GM04503 (cell line): ENCODE measurements at places on chromosomes 2 and 18.

DNA sequence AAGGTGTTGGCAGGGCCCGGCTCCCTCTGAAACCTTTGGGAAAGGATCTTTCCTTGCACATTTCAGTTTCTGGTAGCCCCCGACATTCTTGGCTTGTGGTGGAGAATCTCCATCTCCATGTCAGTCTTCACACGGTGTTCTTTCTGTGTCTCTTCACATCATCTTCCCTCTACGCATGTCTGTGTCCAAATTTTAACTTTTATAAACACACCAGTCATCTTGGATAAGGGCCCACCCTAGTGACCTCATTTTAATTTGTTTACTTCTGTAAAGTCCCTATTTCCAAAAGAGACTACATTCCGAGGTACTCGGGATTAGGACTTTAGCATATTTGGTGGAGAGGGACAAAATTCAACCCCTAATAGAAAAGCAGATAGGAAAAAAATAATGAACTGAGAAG, 138.4 kb downstream of the GALNT3 start:
- DNase-seq: no peak

DNA sequence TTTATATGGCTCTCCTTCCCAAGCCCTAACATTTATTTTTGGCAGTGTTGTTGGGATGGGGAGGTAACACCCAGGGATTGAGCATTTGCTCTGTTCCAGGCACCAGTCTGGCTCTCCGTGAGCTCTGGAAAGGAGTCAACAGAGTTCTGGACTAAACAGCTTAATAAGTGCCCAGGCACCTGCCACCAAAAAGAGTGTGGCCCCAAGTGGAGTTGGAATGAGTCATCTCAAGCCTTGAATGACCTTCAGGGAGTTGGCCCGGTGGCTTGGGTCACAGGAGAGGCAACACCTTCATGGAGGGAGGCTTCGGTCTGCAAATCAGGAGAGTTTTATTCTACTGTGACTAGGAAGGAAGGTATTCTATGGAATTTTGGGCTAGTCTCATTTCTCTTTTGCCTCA, 203.2 kb downstream of the DLGAP1 start:
- DNase-seq: no peak

DNA sequence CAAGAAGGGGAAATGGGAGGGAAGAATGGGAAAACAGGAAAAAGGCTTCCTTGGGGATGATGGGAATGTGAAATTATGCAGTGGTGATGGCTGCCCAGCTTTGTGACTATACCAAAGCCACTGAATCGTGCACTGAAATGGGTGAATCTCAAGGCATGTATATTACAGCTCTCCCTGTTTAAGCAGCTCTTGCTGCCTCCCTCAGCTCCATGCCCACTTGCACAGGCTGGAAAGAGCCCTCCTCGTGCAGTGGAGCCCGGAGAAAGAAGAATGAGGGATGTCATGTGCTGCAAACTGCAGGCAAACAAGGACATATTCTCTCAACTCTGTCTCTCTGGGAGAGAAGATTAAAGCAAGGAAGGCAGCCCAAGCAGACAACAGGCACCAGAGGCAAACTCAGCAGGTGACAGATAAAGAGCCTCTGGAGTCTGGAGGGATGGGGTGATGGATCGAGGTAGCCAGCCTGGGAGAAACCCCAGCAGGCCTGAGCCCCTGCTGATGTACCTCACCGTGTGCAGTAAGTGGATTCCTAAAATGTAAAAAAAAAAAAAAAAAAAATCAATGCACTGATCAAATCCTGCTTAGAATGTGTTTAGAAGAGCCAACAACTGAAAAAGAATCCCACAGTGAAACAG, 62.4 kb upstream of the SLC66A3 start:
- DNase-seq: no peak

GRCh38 chr2:219128396-219128795, 32.2 kb downstream of the NHEJ1 start:
- no peak for DNase-seq

GRCh38 chr18:62863579-62864001, 148.2 kb downstream of the PHLPP1 start:
- DNase-seq: no peak

DNA sequence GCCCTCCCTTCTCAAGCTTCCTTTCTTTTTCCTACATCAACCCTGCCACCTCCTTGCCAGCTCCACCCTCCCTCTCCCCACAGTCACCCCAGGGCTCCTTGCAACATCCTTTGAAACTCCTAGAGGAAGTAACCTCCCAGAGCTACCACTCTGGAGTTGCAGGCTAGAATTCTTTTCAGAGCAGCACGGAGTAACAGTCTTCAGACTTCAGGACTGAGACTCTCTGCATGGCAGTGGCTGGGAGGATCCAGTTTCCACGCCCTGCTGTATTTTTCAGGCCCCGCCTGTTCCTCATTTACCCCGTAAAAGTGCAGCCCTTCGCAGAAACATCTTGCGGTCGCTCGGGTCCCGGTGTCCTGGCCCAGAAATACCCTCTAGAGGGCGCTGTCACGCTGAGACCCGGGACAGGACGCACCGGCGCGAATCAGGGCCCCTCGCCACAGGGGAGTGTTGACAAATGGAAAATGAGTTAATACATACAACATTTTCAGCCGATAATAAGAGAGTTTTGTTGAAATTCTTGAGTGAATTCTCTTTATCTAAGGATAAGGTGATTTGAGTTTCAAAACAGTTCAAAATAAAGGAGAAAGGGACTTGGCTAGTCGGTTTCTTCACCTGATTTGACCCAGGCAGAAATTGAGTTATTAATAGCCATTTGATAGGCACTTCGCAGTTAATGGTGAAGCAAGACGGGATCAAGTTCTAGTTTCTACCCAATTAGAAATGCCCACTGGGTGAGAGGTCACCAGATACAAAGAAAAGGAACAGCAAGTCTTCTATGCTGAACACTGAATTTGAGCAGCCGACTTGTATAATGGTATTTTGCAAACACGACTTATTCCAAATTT, 18.5 kb upstream of the NTSR2 start:
- no peak for DNase-seq

DNA sequence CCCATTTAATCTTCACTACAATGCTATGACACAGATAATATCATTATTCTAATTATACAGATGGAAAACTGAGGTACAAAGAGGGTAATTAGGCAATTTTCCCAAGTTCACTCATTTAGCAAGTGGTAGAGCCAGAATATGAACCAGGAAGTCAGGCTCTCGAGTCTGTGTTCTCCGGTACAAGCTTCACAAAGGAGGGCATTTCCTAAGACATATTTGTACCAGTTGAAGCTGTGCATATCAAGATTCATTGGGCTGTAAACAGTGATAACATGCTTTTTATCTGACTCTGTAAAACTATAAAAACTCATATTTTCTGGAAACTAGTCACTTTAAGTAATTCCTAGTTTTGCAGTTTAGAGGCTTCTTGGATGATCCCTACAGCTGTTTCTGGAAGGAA, 23.0 kb upstream of the CPS1 start:
- no peak for DNase-seq

DNA sequence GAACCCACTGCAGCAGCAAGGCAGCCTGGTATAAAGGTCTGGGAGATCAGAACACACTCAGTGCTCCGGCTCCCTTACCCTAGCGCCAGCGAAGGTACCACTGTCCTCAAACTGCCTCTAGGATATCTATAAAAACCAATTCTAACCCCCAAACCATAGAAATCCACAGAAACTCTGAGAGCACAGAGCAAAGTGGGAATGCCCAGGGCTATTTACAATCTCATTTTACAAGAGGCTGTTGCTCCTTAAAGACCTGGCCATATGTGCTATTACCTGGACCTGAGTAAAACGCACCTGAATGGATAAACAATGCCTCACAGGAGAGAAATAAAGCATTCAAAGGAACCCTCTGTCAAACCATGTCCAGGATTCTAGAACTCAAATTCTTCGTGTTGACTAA, 4.3 kb downstream of the STK39 start:
- DNase-seq: no peak

GRCh38 chr18:34399892-34400291, 175.2 kb upstream of the NOL4 start:
- no peak for DNase-seq

- DNase-seq: no peak
These were observed 20.0 kb downstream of the NAB1 start for GRCh38 chr2:190668892-190669291.

DNA sequence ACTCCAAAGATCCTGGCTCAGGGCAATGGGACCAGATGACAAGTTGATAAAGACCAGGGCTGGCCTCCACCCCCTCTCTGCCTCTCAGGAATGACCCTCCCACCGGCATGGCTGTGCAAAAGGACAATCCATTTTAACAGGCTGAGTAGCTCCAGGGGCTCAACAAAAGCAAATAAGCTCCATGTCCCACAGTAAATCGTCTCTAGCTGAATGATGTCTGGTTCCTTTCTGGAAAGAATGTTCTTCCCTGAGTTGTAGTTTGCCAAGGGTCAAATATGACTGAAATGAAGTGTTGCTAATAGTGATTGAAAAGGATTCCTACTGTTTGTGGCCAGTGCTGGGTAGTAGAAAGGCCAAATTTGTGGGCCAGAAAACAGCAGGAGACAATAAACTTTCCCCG, 434.4 kb upstream of the ETAA1 start:
- no peak for DNase-seq

GRCh38 chr18:70256994-70257393, 31.9 kb upstream of the SOCS6 start:
- DNase-seq: no peak
